Chondrocyte (in vitro differentiated cells): ENCODE measurements at places on chromosomes 6 and 20.
A peak's percentile ranks its signal among the peaks of the same experiment; 100 is the strongest.

DNA sequence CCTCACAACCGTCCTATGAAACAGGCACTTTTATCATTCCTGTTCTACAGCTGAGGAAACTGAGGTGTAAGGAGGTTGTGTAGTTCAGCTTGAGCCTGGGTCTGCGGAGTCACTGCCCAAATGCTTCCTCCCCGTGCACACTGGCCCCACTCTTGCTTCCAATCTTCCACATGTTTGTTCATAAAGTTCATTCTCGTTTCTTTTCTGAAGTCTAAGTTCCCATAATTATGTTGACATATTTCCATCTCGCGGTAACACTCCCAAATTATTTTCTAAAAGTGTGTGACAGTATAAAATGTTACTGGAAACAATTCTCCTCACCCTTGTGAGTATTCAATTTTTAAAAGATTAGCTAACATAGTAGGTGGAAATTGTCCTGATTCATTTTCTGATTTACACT lies 106.9 kb downstream of the SLC22A3 start:
- no peak for DNase-seq

DNA sequence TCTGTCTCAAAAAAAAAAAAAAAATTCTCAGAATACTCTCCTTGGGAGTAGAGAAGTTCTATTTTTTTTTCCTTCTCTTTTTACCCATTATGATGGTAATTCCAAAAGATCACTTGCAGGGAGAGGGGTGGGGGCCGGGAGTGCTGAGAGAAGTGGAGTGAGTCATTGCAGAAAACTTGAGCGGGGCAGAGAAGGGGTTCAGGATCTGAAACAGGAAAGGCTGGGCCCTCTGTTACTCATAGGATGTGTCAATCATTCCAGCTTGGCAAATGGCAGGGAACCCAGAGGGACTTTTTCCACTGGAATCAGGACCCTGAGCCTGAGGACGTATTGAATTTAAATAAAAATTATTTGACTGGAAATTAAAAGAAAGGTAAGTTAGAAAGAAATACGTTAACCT lies 111.4 kb upstream of the ARMC2 start:
- DNase-seq, result no peak

DNA sequence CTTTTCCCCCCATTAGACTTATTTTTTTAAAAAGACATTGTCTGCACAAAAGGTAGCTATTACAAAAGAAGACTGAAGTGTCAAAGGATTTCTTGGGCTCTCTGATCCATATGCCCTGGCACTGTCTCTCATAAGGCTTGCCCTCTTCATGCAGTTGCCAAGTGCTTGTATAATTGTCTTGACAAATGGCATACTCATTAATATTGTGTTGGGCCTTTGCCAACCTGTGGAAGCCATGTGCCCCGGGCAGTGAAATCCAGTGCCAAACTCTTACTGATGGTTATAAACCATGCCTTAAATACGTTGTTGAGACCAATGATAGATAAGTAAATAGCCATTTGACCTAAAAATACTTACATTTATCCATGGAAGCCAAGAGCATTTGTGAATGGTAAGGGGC lies 98.1 kb downstream of the FARS2 start:
- DNase-seq, result no peak

- DNase-seq, result no peak
Observed at GRCh38 chr6:159390381-159390780, 221.2 kb downstream of the FNDC1 start.

DNA sequence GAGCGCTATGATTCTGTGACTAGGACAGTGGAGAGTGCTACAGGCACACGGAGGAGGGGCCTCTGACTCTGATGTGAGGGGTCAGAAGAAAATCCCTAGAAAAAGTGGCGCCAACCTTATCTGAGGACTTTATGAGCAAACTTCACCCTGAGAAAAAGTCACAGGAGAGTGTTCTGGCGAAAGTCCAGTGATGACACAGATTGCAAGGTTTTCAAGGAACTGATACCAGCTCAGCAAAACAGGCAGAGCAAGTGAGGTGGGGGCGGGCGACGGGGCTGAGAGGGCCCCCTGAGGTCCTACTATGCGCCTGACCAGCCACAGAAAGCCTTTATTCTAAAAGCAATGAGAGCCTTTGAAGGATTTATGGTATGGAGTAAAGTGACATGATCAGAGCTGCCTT lies 73.3 kb downstream of the SLC22A23 start:
- DNase-seq, result no peak

DNA sequence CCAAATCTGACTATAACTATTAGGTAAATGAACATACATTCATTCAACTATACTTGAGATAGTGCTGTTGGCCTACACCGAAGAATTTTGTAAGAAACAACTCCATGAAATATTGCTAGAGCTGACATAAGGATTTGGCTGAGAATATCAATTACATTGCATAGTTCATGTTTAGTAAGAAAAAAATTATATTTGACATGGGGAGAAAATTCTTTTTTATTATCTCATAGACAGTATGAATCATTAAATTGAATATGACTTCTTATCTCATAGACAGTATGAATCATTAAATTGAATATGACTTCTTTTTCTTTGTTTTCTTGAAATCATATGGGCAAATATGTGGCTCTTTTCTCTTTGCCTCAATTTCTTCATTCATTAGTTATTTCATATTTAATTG lies 212.3 kb upstream of the HSF2 start:
- no peak for DNase-seq

DNA sequence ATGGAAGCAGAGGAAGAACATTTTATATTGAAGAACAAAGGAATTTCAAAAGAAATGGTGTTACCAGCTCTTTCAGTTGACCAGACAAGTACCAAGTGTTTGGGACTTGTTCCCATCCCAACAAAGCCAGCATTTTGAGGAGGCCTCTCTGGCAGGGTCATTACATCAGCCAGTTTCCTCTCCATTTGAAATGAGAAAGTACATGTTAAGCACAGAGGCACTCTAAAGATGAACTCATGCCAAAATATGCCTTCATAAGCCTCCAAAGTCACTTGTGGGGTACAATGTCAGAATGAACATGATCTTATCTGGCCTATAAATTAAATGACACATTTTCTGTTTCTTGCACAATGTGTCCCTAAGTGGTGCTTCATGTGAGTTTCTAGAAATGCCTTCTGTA lies 223.9 kb downstream of the PRL start:
- no peak for DNase-seq

DNA sequence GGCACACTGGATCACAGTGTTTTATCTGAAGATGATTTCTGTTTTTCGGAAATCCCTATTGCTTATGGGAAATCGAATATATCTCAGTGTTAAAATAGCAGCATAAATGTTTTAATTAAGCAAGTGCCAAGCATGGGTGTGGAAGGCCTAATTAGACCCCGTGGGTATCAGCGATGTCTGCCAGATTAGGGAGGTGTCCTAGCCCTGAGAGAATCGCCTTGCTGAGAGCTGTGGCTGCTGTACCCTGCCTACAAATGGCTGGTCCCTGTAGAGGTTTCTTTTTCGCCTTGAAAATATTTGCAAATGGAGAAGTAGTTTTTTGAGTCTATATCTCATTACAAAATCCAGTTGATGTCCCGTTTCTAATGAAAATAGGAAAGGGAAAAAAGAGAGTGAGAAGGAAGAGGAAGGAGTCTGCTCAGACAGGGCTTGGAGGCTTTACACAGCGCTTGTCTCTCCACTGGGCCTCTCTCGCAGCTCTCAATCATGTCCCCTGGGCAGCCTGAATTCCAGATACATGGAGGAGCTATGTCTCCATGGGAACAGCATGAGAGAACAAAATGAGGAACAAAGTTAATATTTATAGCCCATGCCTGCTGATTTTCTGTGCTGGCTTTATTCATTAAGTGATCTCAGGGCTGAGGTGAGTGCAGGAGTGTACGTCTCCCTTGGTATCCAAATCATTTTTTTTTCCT lies 35.2 kb upstream of the BCLAF1 start:
- DNase-seq, result no peak

DNA sequence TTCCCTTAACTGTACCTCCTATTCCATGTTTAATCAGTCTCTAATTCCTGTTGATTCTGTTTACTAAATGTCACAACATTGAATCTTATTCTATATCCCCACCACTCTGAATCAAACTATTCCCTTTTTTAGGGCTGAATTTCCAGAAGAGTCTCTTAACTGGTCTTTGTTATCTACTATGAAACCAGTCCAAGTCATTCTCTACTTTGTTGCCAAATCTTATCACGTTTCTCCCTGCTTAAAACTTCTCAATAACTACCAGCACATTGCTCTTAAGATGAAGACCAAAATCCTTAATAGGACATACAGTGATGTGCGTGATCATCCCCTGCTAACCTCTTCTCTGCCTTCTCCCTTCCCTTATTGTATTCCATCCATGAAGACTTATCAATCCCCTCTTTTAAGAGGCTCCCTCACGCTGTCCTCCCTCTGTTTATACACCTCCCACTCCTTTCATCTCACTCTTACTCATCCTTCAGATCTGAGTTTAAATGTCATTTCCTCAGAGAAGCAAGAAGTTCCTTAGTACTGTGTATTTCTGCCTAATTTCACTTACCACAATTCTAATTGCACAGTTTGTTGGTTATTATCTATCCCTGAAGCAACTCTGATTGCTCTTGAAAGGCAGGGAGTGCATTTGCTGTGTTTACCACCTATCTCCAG lies 143.0 kb upstream of the AHI1 start:
- DNase-seq, result no peak

DNA sequence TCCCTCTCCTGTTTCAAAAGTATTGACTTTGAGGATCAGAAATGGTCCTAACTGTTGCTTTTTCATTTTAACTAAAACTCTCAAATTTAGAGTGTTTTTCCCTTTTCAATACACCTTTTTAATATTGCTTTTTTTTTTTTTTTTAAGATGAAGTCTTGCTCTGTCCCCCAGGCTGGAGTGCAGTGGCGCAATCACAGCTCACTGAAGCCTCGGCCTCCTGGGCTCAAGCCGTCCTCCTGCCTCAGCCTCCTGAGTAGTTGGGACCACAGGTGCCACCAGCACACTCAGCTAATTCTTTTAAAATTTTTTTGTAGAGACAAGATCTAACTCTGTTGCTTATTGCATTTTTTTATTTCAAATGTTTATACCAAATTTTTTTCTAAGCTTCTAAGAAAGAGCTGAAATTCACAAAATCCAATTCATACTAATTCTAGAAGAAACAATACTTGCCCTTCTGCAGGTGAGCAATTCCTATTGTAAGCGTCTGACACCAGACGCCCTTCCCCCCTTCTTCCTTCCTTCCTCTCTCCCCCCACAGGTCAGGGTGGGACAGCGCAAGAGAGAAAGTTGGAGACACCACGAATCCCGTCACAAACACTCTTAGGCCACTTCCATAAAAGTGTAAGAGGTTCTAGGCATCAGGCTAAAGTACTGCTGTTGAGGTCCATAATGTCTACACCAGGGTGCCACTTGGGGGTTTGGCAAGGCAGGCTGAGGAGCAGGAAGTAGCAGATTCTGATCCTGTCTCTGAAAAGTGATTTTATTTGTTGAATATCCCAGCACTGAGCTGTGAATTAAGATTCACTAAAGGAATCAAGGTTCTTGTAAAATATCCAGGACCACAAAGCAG lies 12.8 kb downstream of the DLL1 start:
- no peak for DNase-seq

GRCh38 chr6:82348130-82348529 lies 15.5 kb upstream of the TPBG start:
- no peak for DNase-seq

GRCh38 chr20:8385247-8385646 lies 253.2 kb downstream of the PLCB1 start:
- peak; percentile 51 for DNase-seq

GRCh38 chr6:122853259-122853995 lies 64.4 kb downstream of the SMPDL3A start:
- no peak for DNase-seq

GRCh38 chr6:39961178-39961577 lies 26.9 kb upstream of the MOCS1 start:
- no peak for DNase-seq

DNA sequence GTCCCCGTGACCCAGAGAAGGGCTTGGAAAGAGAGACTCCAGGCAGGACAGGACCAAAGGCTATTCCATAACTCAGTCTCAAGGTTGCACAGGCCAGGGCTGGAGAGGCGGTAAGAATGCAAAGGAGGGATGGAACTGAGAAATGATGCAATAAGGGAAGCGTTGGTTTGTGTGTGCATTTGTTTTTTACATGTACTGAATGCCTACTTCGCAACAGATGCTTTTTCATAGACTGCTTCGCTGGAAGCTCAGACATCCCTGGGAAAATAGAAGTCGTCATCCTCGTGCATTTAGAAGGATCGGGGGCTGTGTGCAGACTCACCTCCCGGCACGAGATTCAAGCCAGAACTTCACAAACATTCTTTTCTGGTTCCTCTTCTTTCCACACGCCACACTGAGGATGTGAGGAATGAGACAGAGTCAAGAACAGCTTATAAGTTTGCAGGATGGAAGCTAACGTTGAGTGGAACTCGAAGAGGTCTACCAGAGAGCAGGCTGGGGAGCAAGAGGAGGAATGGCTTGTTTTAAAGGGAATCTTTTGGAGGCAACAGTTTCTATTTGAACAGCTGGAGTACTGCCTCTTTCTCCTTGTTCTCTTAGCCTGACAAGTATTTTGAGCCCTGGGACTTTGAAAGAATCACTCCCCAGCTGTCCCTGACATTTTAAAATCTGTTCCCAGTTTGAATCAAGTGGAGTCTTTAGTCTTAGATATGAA lies 19.3 kb upstream of the LY86 start:
- no peak for DNase-seq

DNA sequence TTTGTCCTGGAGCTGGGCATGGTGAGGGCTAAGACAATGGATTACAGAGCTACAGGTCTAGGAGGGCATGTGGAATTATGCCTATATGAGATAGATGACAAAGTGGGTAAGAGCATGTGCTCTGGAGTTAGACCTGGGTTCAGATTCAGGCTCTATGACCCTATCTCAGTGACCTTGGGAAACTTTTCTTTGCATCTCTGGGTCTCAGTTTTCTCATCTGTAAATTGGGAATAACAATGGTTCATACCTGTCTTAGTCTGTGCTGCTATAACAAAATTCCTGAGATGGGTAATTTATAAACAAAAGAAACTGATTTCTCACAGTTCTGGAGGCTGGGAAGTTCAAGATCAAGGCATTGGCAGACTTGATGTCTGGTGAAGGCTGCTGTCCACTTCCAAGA lies 30.3 kb downstream of the PPARD start:
- no peak for DNase-seq

GRCh38 chr6:225121-225721 lies 67.1 kb upstream of the DUSP22 start:
- no peak for DNase-seq

GRCh38 chr6:157563611-157564284 lies 182.8 kb downstream of the ZDHHC14 start:
- no peak for DNase-seq

DNA sequence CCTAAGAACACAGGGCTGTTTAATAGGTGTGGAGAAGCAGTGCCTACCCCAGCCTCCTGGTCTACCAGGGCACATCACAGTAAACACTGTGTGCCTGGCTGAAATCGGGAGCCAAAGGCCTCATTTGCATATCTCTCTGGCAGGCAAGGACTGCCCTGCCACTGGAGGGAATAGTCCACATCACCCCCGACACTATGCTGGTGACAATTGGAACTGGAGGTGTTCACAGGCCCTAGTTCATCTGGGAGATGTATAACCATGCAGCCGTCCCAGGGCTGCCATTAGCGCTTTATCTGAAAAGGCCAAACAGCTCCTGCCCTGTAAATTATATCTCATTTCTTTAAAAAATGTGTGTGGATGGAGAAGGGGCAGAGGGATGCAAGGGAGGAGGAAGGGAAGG lies 150.3 kb downstream of the LINC00237 start:
- no peak for DNase-seq
